AG04450 (cell line): ENCODE measurements at places on chromosomes 1 and 21.

GRCh38 chr1:172900376-172900997, 150.3 kb downstream of the TNFSF18 start:
- DNase-seq: no peak

GRCh38 chr1:5721634-5722215, 270.5 kb downstream of the NPHP4 start:
- DNase-seq: no peak

GRCh38 chr1:29575277-29575676, 339.0 kb downstream of the PTPRU start:
- no peak for DNase-seq

- DNase-seq: no peak
These were observed 150.6 kb downstream of the MRPL39 start for GRCh38 chr21:25456672-25457071.

- no peak for DNase-seq
These were observed 127.9 kb downstream of the GLUL start for GRCh38 chr1:182263706-182264105.

GRCh38 chr21:44059710-44060109, 47.5 kb upstream of the PWP2 start:
- no peak for DNase-seq

- DNase-seq: no peak
These were observed 58.8 kb downstream of the NAV1 start for GRCh38 chr1:201597551-201598230.

DNA sequence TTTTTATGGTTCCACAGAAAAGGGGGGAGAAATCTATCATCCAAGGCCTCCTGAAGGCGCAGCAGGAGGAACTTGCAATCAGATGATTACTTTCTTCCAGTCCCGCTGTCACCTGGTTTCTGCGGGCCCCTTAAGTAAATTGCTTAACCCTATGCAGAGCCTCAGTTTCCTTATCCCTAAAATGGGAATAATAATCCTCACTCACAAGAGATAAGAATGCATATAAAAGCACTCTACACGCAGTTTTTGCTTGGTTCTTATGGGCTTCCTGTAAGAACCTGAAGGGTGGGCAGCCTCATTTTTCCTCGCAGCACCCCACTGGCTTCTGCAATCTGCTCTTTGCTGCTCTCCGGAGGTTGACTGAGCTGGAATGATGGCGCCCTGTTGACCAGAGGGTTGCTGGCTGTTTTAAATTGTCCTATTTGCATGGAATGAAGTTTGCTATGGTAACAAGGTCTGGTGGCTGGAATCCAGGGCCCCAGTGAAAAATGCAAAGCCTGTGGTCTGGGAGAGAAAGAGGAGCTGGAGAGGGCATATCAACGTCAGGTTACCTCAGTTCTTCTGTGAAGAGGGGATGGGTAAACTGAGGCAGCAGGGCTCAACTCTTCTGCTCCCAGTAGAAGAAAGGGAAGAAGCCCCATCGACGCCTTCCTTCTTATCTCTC, 1.0 kb upstream of the KAZN start:
- no peak for DNase-seq

- DNase-seq: no peak
These were observed 105.5 kb downstream of the FASLG start for GRCh38 chr1:172764378-172764777.

DNA sequence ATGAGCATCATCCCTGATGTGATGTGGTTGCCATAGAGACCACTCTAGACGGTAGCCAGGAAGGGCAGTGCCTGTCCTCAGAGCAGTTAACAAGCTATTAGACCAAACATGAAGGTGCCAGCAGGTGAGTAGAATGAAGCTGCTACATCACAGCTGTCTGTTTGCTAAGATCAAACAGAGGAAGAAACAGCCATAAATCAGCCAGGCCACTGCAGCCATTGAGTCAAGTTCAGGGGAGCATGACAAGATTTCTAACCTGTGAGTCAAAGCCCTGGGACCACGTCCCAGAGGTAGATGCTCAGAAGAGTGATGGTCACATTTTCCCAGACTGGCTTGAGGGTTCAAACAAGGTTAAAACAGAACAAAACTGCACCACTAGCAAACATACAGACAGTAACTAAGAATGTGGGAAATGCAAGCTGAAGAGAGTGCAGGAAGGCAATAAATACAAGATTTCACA, 450.6 kb upstream of the DAB1 start:
- DNase-seq: no peak

DNA sequence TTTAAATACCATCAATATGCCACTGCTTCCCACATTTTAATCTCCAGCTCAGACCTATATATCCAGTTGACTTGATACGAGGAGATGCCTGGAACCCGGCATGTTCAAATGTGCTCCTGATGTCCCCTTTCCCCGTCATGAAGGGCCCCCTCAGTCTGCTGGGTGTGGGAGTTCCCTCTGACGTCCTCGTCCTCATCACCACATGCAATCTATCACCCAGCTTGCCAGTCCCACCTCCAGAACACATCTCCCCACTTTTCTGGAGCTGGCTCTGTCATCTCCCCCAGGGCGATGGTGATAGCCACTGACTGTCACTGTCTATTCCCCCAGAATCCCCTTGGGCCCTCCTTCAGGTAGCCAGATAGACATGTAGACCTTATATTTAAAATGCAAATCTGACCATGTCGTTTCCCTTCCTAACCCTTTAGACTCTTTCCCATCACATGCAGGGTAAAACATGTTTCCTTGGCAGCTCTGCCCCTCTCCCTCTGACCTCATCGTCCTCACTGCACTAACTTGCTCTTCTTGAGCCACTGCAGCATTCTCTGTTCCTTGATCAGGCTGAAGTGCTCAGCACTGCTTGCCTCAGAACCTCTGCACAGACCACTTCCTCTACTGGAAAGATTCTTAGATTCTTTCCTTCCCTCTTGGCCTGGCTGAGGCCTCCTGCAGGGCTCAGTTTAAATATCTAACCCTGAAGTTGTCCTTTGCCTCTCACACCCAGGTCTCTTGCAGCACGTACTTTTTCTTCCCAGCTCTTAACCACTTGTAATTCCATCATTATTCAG, 7.4 kb downstream of the AZIN2 start:
- no peak for DNase-seq

DNA sequence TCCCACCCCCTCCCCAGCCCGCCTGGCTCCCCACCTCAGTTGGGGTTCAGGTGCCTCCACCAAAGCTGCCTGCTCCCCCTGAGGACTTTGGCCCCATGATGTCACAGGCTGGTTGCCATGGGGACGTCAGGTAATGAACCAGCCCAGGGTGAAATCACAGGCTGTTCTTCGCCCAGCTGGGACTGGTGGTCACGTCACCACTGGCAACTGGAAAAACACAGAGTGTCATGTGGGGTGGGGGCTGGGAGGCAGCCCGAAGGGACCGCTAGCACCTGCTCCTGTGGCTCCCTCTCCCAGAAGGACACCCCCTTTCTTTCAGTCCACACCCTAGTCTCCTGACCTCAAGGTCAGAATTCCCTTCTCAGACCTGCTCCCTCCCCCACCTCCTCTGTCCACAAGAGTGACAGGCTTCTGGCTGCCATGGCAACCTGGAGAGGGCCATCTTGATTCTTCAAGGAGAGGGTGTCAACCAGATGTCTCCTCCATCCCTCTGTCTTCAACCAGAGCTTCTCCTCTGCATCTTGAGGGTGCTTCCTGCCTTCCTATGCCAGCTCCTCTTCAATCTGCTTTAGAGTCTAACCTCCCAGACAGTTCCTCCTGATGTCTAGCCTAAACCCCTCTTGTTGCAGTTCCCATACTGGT, 6.2 kb downstream of the FAM131C start:
- DNase-seq: no peak

GRCh38 chr1:59703226-59703917, 111.4 kb upstream of the HOOK1 start:
- DNase-seq: no peak

DNA sequence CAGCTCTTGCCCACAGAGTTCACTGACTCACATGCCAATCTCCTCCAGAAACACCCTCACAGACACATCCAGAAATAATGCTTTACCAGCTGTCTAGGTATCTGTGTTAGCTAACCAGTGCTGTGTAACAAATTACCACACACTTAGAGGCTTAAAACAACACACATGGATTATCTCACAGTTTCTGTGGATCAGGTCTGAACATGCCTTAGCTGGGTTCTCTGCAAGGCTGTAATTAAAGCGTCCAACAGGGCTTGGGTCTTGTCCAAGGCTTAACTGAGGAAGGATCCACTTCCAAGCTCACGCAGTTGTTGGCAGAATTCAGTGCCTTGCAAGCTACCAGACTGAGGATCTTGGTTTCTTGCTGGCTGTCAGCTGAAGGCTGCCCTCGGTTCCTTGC, 92.5 kb upstream of the RGS4 start:
- DNase-seq: no peak

DNA sequence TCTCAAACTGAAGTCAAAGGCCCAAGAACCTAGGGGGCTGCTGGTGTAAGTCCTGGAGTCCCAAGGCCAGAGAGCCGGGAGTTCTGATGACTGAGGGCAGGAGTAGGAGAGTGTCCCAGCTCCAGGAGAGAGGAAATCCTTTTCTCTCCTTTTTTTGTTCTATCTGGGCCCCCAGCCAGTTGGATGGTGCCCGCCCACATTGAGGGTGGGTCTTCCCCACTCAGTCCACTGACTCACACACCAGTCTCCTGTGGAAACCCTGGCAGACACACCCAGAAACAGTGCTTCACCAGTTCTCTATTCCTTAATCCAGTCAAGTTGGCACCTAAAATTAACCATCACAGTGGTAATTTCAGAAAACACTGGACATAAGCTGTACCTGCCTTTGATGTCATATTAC, 12.7 kb upstream of the WDR26 start:
- no peak for DNase-seq

DNA sequence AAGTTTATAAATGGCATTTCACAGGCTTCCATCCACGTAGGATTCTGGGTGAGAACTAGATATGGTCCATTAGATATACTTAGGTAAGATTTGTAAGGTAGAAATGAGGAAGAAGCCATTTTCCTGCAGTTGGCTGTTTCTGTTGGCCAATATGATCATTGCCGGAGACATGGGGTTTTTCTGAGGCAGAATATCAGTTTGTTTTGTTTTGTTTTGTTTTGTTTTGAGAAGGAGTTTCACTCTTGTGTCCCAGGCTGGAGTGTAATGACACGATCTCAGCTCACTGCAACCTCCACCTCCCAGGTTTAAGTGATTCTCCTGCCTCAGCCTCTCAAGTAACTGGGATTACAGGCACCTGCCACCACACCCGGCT, 8.7 kb upstream of the EYA3 start:
- no peak for DNase-seq

- DNase-seq: no peak
These were observed 1.4 kb downstream of the MAB21L3 start for GRCh38 chr1:116112388-116113140.

GRCh38 chr21:35294231-35294898, 245.3 kb upstream of the RUNX1 start:
- DNase-seq: no peak

GRCh38 chr1:19074361-19074901, 118.0 kb upstream of the IFFO2 start:
- DNase-seq: no peak

- DNase-seq: no peak
These were observed 549.9 kb downstream of the PLPP3 start for GRCh38 chr1:56029319-56030003.

- no peak for DNase-seq
These were observed 18.8 kb downstream of the RGS13 start for GRCh38 chr1:192654591-192655251.

DNA sequence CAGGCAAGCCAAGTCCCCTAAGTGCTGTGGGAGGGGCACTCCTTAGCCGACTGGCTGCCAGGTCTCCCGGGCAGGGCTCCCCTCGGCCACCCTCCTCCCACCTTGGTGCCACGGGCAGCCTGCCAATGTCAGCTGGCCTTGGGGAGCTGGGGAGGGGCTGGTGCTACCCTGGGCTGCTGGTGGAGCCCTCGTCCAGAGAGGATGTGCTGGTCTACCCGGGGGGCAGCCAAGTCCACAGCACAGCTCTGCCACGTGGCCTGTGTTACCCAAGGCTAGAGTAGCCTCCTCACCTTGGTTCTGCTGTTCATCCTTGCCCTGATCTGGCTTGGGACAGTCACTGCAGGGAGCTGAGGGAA, 42.9 kb downstream of the CRYAA start:
- no peak for DNase-seq

DNA sequence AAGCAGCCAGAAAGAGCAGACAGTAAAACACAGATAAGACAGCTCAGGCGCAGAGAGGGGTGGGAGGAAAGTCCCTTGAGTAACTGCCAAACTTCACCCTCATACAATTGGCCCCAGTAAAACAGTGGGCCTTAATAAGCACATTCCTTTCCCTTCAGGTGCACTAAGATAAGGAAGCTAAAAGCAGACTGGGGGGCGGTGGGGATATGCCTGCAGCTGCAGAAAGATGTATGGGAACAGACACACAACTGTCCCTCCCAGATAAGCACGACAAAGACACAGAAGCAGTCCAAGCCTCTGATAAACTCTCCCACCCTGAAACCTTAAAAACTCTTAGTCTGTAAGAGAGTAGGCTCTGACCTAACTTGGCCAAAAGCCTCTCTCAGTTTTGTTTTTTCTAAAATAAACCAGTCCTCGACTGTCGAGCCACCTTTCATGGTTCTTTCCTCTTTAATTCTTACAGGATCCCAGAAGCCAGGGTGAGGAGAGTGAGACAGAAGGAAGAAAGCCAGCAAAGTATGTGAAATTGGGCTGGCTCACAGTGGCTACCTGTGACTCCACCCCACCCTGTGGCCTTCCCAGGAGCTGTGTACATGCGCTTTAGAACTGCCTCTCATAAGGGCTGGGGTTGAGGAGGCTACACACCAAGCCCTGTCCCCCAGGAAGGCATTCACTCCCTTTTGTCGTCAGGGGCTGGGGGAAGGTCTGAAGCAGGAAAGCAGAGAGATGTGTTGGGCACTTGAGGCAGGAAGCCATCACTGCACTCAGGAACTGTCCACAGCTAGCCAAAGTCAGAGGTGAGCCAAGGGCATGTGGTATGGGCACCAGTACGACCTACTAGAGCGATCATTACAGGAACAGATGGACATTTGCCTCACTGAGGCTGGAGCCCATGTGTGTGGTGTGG, 4.6 kb downstream of the PGLYRP4 start:
- no peak for DNase-seq

GRCh38 chr21:25283720-25284119, 323.6 kb downstream of the MRPL39 start:
- DNase-seq: peak; percentile 7

- peak; percentile 7 for DNase-seq
These were observed 118.1 kb downstream of the PGBD5 start for GRCh38 chr1:230308039-230308438.

GRCh38 chr1:224185208-224185607, 2.2 kb downstream of the DEGS1 start:
- DNase-seq: no peak

DNA sequence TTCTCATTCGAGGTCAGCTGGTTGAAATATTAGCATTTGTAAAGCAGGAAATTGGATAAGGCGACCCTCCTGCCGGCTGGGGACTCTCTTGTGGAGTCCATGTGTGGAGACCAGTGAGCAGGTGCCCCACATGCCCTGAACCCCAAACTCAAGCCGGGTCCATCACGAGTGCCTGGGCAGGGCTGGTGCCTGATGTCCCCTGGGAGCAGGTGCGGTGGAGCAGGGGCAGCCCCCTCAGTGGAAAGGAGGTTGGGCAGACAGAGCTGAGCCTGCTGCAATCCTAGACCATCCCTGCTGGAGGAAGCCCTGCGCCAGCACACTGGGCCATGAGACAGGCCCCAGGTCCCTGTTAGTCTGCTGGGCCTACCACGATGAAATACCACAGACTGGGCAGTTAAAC, 395.6 kb downstream of the NPHP4 start:
- DNase-seq: no peak
